Stimulated activated CD8-positive, alpha-beta memory T cell treated with anti-CD3 and anti-CD28 coated beads, Interleukin-4, amount 100 ng/mL, for 1 hour (primary cell): ENCODE measurements at places on chromosomes 16 and 17.

DNA sequence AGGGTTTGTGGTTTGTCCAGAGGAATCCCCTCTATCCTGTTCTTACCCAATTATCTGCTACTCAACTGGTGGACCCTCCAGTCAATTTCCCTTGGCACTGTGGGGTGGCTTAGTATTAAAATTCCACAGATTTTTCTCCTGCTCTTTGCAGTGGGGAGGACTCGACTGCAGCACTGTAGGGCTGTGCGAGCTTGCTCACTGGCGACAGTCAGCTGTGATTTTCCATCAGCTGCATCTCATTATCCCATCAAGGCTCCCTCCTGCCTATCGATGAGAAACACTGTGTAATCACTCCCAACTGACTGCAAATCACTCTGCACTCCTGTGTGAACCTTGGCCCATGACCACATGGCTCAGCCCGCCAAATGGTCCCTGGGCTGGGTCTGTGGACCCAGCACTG lies 90.5 kb upstream of the MAF start:
- DNase-seq, result no peak

- DNase-seq, result peak; percentile 2
Measured at GRCh38 chr16:80027007-80027965, 426.7 kb upstream of the MAF start.

DNA sequence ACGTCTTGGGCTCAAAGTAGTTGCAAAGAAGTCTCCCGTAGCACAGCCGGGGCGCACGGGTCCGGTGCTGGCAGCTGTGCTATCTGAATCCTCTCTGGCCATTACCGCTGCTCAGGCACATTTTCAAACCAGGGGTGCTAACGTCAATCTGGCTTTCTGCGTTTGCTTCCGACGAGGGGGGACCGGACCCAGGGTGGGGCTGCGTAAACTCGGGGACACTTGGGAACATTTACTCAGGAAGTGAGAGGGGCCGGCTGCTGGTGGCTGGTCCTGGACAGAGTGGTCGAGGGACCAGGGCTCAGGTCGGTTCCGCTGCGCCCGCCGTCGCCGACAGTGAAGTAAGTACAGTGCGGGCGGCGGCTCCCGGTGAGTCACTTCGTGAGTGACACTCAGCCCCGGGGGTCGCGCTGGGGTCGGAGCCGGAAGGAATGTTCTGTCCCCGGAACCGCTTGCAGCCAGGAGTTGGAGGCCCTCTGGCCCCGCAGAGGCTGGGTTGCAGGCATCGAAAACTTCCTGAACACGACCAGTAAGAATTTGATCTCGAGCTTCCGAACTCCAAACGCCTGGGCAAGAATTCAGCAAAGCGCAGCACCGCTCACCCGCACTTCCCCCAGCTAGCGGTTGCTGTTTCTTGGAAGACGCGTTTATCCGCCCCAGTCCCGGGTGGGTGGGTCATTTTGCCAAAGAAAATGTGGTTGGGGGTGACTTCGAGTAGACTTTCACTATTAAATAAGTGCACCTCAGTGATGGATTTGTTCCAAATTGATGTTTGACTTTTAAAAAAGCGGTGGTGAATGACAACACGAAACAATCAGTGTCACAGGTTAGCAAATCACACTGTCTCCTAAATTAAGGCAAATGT lies 1.4 kb upstream of the HS3ST3B1 start:
- DNase-seq, result peak; percentile 13

DNA sequence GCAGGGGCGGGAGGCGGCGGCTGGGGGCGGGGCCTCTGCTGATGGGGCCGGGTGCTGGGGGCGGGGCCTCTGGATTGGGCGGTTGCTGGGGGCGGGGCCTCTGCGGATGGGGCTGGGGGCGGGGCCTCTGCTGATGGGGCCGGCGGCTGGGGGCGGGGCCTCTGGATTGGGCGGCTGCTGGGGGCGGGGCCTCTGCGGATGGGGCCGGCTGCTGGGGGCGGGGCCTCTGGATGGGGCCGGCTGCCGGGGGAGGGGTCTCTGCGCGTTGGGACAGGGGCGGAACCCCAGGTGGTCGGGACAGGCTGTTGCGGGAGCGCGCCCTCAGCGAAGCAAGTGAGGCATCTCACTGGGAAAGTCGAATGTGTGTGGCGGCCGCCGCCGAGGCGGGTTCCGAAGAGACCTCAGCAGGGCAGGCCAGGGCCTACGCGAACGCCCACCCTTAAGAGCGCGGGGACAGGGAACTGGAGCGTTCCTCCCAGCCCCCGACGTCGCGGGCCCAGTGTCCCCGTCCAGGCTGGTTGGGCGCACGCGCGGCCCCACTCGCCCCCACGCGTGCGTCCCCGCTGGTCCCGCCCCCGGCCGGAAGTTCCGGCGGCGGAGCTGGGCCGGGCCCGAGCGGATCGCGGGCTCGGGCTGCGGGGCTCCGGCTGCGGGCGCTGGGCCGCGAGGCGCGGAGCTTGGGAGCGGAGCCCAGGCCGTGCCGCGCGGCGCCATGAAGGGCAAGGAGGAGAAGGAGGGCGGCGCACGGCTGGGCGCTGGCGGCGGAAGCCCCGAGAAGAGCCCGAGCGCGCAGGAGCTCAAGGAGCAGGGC lies at the start of gene STUB1:
STUB1 (plus strand) TSS at position 597 of the 811 bp plus-strand sequence; CDS start at position 713, 116 bp downstream.
- peak; percentile 65 for DNase-seq

GRCh38 chr17:57352665-57353175 lies 96.4 kb downstream of the MSI2 start:
- no peak for DNase-seq

DNA sequence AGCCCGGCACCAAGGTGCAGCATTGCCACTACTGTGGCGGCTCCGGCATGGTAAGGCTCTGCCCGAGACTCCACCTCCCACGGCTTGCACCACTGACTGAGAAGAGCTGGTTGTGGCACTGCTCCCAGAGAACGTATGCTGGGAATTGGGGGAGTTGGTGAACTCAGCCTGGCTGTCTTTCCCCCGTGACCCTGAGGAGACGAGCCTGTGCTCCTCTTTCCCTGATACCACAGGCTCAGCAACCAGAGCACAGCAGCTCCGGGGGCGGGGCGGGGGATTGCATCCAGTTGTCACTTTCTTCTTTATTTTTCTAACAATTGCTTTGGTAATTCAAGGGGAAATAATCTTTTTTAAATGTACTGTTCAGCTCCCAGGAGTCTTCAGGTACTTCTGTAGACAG lies 16.7 kb downstream of the DNAJA3 start:
- no peak for DNase-seq

DNA sequence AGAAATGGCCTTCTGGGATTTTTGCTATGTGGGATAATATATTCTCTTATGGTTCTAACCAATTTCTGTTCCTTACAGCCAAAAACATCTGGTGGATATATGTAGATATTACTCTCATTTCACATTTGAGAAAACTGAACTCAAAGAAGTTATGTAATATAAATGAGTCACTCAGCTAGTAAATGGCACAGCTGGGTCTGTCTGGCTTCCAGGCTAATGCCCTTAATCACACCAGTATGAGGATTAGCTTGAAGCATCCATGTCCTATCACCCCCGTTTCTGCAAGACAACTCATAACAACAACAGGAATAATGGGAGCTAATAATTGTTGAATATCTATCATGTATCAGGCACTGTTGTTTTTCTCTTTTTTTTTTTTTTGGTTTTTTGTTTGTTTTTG lies 34.4 kb upstream of the USP7 start:
- DNase-seq, result no peak

- no peak for DNase-seq
Measured at GRCh38 chr16:85329059-85329812, 217.0 kb upstream of the CIBAR2 start.

GRCh38 chr17:74924250-74924948 lies at the start of gene OTOP2:
Gene OTOP2 (plus strand): TSS chr17:74924273. CDS start chr17:74924633, 360 bp downstream.
- DNase-seq, result no peak

DNA sequence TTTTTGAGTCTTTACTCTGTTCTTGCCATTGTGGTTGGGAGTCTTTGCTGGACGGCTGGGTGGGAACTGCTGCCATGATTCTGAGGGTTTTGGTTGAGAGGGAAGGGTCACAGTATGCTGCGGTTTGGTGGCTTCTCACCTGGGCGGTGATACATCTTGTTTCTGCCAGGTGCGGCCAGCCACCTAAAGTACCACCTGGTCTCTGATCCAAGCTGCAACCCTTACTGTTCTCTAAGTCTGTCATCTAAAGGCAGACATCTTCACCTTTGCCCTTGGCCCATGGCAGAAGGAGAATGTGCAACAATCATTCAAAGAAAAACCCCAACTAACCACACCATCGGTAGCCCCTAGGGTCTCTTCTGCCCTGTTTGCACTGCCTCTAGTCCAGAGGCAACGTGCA lies 19.6 kb upstream of the MPO start:
- no peak for DNase-seq

DNA sequence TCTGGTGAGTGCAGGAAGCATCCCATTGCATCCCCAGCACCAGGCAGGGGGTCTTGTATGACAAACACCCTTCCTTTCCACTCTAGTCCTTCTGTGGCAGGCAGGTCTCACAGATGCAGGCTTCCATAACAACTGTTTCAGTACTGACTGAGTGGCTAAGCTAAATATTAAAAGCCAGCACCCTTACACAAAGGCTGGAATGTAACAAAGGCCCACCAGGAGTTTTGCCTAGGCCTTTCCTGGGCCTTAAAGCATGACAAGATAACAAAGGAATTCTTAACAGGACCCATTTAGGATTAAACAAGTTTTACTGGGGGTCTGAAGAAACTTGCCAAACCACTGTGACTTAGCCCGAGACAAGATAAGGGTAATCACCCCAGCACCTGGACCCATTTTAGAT lies 228.9 kb upstream of the RPL38 start:
- no peak for DNase-seq

DNA sequence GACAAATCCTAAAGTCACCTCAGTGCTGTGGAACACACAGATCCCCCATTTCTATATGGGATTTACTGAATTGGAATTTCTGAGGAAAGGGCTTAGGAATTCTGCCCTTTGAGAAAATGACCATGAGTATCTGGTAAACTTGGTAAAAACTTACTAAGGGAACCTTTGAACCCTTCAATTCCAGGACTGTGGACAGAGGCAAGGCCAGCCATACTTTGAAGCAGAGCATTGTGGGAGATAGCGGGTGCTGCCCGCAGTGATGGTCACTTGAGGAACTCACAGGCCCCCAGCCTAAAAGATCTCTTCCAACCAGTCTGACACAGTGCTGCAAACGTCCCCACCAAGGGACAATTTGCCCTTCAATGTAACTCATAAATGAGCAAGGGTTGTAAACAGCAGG lies 61.4 kb downstream of the IRX6 start:
- DNase-seq, result no peak

- DNase-seq, result no peak
Measured at GRCh38 chr17:7184647-7185046, 5.5 kb upstream of the ASGR1 start.

DNA sequence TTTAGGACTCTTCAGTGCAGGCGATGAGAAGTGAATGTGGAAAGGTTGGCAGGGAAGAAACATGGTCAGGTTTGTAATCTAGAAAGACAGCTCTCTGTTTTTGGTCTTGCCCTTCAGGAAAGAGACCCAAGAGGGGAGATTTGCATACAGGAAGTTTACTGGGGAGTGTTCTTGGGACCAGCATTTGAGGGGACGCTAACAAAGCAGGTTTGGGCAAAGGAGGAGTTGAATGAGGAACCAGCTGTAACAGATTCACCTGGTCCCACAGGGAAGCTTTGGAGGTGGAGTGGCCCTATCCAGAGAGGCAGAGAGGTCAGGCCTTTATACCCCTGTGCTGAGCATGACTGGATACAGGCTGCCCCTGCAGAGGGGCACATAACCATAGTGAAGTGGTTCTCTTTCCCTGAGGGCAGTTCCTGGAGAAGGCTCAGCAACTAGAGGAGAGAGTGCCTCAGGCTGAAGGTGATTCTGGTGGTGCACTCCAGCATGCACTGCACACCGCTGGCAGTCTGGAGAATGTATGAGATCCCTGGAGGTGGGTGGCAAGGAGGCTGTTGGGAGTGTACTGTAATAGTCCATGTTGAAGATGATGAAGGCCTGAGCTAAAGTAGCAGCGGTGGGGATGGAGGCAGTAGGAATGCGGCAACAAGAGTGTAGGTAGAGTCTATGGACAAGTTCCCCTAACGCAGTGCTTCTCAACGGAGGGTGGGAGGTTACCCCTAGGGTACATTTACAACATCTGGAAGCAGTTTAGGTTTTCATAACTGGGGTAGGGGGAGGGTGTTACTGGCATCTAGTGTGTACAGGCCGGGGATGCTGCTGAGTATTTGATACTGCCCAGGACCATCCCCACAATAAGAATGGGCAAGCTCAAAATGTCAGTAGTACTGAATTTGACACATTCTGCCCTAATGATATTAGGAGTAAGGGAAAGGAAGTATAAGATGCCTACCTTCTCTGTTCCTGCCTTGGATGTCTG lies 37.2 kb downstream of the MAP2K6 start:
- DNase-seq, result no peak

DNA sequence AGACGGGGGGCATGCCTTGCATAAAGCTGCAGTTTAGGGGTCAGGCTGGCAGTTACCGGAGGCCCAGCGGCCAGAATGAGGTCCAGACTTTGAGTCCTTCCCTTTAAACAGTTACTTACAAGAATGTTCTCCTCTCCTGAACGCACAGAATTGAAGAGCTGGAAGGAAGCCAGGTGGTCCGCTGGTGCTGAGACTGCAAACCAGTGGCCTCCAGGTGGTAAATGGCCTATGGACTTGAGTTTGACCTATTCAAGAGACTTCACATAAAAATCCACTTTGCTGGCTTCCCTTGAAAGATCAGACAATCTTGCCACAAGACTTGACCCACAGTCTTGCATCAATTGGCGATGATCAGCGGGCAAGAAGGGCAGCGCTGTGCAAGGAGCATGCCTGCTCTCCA lies 14.7 kb upstream of the SEZ6 start:
- DNase-seq, result no peak

GRCh38 chr16:10518479-10519041 lies 61.8 kb downstream of the EMP2 start:
- DNase-seq, result no peak

- DNase-seq, result no peak
Measured at GRCh38 chr16:50208460-50208931, 55.4 kb downstream of the TENT4B start.

- no peak for DNase-seq
Measured at GRCh38 chr16:80280557-80280956, 260.2 kb upstream of the DYNLRB2 start.

DNA sequence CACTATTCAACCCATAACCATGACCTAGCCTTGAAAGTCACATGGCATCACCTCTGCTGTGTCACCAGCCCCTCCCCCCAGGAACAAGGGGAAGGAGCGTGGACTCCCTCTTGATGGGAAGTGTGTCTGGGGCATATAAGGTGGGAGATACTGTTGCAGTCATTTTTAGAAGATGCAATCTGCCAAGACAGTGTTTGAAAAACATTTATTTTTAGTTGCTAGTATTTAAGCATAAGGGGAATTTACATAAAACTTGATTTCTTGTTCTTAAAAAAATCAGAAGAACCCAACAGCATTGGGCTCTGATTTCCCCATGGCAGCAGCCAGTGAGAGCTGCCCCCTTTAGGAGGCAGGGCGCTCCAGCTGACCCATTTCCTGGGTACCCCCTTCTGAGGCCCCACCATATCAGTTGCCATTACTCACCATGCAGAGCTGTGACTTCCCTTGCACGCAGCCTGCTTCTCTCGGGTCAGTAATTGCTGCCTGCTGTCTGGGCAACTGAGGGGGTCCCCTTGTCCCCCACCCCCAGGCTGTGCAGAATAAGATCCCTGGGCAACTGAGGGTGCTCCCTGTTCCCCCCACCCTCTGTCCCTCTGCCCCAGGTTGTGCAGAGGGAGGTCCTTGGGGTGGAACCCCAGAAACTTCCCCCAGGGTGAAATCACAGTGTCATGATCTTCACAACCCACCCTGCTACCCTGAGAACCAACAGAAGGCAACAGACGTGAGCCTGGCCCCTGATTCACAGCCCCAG lies 11.8 kb upstream of the CDC42EP4 start:
- no peak for DNase-seq

GRCh38 chr17:74822335-74822938 lies 37.2 kb downstream of the GRIN2C start:
- DNase-seq, result no peak

- no peak for DNase-seq
Measured at GRCh38 chr16:88295671-88296436, 86.9 kb upstream of the ZNF469 start.
